ENCODE measurements at places on chromosomes 11 and 22. TPM values are rescaled to one million over a fixed set of nuclear protein-coding genes. Genes with fewer than 3 reads are reported as not detected.

Gene SCT
- total RNA-seq = not detected

Gene PLAAT2
- 0.28 TPM for total RNA-seq

Gene SPDYC
- total RNA-seq = not detected

Gene C11orf98
- 124 TPM for total RNA-seq

Gene MS4A6E
- total RNA-seq = not detected

Gene MMP27
- not detected for total RNA-seq

Gene TMEM126A
- total RNA-seq = 56.9 TPM

Gene SPTBN2
- total RNA-seq = 9.3 TPM

Gene APOL4
- total RNA-seq = not detected

Gene CARD18
- not detected for total RNA-seq
